ENCODE measurements at places on chromosomes 2 and 18. TPM values are rescaled to one million over a fixed set of nuclear protein-coding genes. Genes with fewer than 3 reads are reported as not detected.

DNA sequence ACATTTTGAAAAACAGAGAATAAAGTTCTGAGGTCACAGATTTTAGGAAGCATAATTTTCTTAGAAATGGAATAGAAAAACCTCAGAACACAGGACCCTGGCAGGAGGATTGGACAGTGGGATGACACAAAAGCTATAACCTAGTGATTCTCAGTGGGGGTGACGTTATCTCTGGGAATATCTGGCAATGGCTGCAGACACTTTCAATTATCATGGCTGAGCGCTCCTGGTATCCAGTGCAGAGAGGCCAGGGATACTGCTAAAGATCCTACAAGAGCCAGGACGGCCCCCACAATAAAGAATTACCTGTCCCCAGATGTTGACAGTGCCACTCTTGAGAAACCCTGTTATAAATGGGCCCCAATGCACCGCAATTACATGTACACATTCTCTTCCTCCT, 117.2 kb upstream of the SPRED2 start:
- DNase-seq = no peak

The AMER3 gene
- 1.4 TPM for total RNA-seq

The TMEM185B gene
- total RNA-seq = 22.4 TPM

The PAIP2B gene
- 7.4 TPM for total RNA-seq

- DNase-seq = no peak
Observed at GRCh38 chr2:143083636-143084035, 45.6 kb upstream of the ARHGAP15 start.

DNA sequence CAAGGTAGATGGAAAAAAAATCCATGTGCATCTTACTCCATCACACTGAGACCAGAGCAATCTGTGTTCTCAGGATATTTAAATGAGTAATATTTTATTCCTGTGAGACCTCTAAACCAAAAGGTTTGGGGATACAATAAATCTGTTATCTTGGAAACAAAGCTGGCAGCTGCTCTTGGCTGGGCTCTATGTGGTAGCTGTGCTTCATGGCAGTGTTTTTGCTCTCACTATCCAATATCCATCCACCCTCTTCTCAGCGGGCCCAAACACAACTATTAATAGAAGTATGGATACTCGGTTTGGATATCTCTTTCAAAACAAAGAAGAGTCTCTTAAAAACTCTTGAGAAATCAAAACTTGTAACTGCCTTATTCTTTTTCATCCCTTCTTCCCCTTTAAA, 244.9 kb upstream of the RAB12 start:
- no peak for DNase-seq

GRCh38 chr2:128196026-128196425, 105.0 kb downstream of the UGGT1 start:
- no peak for DNase-seq

The OXER1 gene
- total RNA-seq = 1.7 TPM

The TDRD15 gene
- not detected for total RNA-seq

The ZNF519 gene
- total RNA-seq = 40.5 TPM

DNA sequence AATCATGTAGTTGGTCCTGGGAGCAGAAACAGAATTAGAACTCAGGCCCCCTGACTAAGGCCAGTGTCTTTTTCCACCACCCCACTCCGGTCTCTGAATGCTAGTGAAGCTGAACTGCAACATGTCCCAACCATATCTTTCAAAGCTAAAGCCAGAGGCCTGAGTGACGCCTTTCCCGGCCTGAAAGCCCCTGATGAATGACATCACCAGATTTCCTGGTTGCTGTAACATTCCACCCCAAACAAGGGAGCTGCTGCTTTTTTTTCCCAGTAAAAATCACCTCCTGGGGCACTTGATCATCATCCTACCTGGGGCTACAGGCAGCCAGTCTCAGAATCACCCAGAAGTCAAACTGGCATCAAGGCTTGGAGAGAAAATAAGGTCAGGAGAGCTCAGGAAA, 162.7 kb downstream of the ARL4C start:
- DNase-seq = no peak

The RAB6D gene
- 0.52 TPM for total RNA-seq

DNA sequence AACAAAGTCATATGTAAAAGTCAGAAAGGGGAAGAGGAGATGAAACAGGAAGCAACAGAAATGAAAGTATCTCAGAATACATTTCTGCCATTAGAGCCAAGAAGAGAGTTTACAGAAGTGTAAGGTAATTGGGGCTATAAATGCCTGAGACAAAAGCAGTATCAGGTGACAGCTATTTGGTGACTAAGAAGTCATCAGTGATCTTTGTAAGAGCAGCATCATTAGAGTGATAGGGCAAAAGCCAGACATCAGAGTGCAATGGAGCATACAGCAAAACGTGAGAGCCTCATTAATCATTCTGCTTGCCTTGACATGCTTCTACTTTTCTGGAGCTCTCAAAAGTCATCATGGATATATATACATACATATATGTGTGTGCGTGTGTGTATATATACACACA, 804.7 kb upstream of the PIK3C3 start:
- no peak for DNase-seq

- no peak for DNase-seq
Observed at GRCh38 chr2:88950010-88950409, 258.5 kb downstream of the RPIA start.

The ADD2 gene
- 31.8 TPM for total RNA-seq

- DNase-seq = no peak
Observed at GRCh38 chr2:181164699-181165098, 184.3 kb downstream of the UBE2E3 start.

GRCh38 chr2:30862054-30862651, 54.9 kb upstream of the CAPN13 start:
- peak; percentile 53 for DNase-seq

GRCh38 chr2:88006912-88007439, 9.4 kb downstream of the RNU2-63P start:
- no peak for DNase-seq

DNA sequence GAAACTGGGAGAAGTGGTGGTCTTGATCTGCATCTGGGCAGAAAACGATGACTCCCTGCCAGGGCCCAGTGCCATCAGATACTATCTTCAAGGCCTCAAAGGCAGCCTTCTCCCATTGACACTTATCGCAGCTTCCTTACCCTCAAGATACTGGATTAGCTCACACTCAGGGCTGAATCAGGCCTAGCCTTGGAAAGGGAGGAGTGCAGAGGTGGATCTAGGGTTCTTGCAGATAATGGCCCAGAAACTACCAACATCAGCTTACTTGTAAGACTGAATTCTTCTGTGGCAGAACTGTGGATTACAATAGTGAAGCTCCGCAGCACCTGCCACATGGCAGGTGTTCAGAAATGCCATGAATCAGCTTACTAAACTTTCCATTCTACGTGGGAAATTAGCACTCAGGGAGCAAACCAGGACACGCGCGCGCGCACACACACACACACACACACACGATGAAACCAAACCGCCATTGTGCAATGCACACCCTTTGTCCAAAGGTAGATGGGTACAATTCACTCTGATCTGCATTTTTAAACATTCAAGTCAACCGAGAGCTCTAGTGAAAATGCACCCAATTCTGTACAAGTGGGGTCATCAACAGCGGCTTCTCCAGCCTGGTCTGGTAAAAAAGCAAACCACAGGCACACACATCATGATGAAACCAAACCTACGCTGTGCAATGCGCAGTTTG, 26.3 kb upstream of the TMEM182 start:
- no peak for DNase-seq

- no peak for DNase-seq
Observed at GRCh38 chr2:166627893-166628292, 133.8 kb upstream of the SCN7A start.

The NT5C1B gene
- not detected for total RNA-seq

DNA sequence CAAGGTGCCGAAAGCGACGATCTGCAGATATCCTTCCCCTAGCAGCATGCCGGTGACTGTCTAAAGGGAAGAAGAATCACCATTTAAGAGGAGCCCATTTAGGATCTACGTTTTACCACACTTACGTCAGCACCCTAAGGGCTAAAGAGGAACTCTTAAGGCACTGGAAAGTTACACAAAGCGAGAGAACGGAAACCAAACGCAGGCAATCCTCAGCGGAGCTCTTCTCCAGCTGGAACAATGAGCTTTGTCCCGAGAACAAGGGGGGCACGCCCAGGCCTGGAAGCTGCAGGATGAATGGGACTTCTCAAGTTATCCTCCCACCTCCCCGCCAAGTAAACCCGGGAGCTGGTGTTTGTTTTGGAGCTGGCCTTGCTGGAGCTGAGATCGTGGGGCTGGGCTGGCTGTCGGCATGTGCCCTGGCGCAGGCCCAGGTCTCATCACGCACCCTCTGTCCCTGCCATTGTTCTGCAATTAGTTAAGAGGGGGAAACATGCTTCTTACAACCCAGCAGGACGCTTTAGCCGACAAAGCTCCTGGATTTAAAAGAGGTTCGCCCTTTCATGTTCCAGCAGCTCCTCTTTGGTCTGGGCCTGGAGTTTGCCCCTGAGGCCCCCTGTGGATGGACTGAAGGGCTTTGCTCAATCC, 36.4 kb downstream of the PXDN start:
- no peak for DNase-seq

DNA sequence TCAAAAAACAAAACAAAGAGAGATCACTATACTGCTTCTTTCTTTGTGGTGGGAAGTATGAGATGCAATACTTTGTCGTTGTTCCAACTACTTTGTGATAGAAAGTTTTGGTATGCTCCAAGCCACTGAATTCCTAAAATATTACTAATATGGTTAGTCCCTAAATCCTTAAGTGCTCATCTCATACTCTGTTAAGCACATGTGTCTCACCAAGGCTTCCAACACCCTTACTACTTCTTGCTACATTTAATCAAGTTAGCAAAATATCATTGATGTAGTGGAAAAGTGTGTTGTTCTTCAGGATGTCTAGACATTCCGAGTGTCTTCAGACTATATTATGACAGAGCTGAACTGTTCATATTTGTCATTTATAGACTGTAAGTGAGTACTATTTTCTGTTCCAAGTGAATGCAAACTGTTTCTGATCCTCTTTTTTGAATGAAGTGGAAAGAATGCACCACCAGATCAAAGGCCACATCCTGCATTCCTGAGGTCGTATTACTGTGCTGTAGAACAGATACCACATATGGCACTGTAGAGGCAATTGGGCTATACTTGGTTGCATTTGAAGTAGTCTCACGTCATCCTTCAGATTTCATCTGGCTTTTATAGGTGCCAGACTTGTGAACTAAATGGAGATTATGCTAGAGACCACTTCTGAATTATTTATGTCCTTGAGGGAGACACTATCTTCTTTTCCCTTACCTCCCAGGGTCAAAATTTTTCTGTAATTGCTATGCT, 298.4 kb upstream of the ZNF521 start:
- DNase-seq = no peak

- no peak for DNase-seq
Observed at GRCh38 chr2:220334871-220335590, 707.6 kb downstream of the SLC4A3 start.

The RAB12 gene
- total RNA-seq = 25.0 TPM

DNA sequence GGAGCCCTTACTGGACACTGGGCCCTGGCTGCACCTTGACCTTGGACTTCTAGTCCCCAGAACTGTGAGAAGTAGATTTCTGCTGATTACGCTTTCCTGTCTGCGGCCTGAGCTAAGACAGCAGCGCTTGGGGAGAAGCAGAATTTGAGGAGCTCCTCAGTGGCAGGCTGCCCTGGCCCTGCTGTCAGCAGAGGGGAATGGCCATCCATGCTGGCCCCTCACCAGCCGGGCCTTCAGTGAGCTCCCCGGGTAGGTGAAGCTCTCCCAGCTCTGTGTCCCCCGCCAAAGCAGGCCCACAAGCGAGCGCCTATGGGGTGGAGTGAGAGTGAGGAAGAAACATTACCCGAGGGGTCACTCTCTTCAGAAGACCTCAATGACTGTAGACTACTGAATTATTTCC, 51.6 kb downstream of the RRM2 start:
- DNase-seq = no peak

The HAAO gene
- total RNA-seq = 3.5 TPM
